Activated CD8-positive, alpha-beta memory T cell treated with anti-CD3 and anti-CD28 coated beads, Interleukin-2, amount 50 U/mL, for 4 hours (primary cell): ENCODE measurements at places on chromosomes 1 and 21.

GRCh38 chr1:221856228-221857093, 114.6 kb upstream of the DUSP10 start:
- no peak for DNase-seq

GRCh38 chr1:227532019-227532619, 31.2 kb upstream of the ZNF678 start:
- DNase-seq = no peak

- peak; percentile 58 for DNase-seq
These were observed at the start of gene ABCG1 for GRCh38 chr21:42218836-42219605. Gene ABCG1 (plus strand): TSS chr21:42219140. CDS start chr21:42219263, 123 bp downstream.

- no peak for DNase-seq
These were observed 34.6 kb downstream of the OLFML2B start for GRCh38 chr1:161989108-161989507.

GRCh38 chr1:225813214-225813964, 3.5 kb downstream of the EPHX1 start:
- DNase-seq = no peak

DNA sequence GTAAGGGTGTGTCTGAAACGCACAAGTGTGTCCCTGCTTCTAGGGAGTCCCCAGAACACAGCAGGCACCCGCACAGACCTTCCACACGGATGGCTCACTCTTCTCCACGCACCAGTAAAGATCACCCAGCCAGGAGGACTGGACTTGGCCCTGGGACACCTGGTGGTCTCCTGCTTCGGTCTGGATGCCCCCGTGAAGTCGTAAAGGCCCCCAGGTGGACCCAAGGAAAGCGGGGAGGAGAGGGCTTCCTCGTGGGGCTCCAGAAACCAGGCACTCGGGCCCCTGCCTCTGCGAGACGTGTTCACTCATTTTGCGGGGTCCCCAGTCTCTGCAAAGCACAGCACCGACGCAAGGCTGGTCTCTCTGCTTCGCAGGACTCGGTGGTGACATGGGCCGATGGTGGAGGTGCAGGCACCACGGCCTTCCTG, 20.2 kb upstream of the COL6A2 start:
- DNase-seq = no peak

DNA sequence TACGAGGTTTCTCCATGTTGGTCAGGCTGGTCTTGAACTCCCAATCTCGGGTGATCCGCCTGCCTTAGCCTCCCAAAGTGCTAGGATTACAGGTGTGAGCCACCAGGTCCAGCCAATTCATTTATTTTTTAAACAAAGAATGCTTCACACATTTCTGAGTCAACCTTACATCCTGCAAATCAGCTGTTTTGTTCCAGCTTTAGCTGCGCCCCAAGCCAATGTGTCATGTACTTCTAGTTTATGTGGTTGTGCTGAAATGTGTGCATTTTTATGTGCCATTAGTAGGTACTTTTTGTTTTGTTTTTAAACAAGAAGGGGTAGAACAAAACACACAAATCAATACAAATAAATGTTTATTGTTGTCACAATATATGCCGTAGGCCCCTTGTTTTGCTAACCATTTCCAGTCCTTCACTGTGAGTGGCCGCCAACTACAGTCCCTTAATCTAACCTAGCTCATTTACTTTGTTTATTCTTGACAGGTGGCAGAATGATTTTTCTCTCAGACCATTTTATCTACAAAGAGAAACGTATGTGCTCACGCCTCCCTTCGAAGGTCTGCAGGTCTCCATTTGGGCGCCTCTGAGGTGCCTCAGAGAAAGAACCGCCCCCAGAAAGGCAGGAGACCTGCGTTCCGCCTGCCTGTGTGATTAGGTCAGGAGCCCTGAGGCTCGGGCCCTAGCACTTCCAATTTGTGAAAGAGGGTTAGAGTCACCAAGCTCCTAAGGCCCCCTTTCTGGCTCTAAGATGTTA, 2.8 kb upstream of the CASQ2 start:
- DNase-seq = no peak

GRCh38 chr1:3384407-3384806, 70.1 kb upstream of the ARHGEF16 start:
- DNase-seq = no peak

DNA sequence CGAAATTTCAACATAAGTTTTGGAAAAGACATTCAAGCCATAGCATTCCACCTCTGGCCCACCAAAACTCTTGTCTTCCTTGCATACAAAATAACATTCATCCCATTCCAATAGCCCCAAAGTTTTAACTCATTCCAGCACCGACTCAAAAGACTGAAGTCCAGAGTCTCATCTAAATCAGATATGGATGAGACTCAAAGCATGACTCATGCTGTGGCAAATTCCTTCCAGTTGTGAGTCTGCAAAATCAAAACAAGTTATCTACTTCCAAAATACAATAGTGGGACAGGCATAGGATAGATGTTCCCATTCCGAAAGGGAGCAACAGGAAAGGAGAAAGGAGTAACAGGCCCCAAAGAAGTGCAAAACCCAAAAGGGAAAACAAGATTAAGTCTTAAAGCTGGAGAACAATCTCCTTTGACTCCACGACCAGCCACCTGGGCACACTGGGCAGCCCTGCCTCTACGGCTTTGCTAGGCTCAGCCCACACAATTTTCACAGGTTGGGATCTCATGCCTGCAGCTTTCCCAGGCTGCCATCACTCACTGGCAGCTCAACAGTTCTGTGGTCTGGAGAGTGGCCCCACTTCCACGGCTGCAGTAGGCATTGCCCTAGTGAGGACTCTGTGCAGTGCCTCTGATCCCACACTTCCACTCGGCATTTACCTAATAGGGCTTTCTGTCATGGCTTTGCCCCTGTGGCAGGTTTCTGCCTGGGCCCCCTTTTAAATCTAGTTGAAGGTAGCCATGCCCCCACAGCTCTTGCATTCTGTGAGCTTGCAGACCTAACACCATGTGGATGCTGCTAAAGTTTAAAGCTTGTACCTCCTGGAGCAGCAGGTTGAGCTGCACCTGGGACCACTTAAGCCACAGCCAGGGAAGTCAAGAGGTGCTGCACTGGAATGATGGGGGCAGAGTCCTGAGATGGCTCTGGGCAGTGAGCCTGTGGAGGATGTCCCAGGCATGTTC, 51.0 kb downstream of the RUNX3 start:
- DNase-seq = no peak

DNA sequence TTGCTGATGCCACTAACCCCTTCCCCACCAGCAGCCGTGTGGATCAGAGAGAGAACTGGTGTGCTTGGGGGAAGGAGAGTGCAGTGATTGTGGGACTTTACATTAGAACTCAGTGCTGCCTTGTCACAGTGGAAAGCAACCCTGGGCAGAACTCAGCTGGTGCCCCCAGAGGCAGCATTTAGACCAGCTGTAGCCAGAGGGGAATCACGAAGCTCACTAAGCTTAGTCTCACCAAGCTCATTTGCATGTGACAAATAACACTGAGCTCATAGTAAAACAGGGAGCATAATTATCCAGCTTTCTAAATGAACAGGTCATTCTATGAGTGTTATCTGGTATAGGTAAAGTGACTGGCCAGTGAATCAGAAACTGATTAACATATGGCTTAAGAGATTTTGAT, 9.8 kb upstream of the SMAP2 start:
- DNase-seq = no peak

DNA sequence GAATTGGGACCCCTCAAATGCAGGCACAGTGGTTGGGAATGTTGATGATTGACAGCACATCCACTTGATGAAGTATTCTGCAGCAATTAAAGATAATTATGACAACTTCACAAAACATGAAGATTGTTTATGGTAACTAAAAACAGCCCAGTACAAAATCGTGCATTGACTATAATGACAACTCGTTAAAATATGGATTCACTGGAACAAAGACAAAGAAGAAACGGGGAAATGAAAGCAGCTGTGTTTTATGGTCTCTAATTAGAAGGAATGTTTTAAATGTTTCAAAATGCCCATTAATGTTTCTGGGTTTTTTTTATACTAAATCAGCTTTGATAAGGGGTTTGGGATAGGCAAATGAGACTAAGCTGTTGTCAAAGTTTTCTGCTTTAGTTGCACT, 36.1 kb downstream of the NIPAL3 start:
- no peak for DNase-seq

DNA sequence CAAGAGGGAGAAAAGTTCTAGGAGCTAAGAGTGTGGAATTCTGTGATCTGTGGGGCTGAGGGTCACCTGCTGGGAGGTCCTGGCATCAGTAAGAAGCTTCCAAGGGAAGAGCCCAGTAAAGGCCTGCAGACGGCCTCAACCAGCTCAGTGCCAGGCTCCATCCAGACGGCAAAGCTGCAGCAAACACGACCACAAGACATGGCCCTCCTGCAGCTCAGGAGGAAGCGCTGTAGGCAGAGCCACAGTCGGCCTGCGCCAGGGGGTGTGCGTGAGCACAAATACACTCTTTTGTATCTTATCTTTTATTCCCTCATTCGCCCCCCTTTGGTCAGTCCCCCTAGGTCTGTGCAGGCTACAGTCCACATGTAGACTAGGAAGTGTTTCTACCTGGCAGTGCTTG, 13.4 kb downstream of the C1orf174 start:
- DNase-seq = no peak

DNA sequence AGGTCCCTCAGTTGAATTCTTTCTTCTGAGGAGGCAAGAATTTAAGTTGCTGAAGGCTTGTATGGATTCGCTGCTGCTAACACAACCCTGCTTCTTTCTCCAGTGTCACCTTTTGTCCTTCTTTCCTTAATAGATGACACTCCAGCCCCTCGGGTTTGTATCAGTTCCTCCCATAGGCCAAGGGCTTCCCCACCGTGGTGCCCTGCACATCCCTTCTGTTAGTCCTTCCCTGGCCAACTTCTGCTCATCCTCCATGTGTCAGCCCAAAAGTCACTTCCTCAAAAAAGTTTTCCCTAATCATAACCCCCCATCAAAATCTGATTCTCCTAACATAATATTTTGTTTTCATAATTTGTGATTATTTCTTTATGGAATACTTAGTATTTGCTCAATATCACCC, 190.4 kb downstream of the RHOU start:
- DNase-seq = no peak

DNA sequence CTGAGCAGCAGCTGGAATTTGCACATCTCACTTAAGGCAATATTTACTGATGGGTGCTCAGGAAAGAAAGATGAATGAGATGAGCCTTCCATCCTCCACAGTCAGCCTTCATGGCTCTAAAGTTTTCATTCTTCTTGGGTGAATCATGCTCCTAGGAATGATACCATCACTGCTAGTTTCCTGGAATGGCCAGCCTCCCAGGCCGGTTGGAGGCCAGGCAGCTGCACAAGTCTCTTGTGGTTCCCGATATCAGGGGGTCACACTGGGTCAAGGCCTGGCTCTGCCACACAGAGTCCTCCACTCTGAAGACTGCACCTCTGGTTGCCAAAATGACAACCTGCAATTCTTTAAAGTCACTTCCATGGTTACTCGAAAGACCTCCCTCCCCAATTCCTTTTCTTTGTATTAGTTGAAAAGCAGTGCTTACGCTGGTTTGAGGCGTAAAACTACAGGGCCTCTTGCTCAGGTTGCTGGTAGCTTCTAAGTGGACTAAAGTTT, 46.2 kb upstream of the PALMD start:
- DNase-seq = no peak
